Foreskin keratinocyte (primary cell): ENCODE measurements at places on chromosomes 5 and 9.

GRCh38 chr9:69176471-69177171, 2.5 kb downstream of the TJP2 start:
- peak; percentile 52 for DNase-seq

GRCh38 chr5:154756868-154757813, 2.0 kb downstream of the LARP1 start:
- no peak for DNase-seq

GRCh38 chr5:34660444-34660843, 4.3 kb downstream of the RAI14 start:
- no peak for DNase-seq

DNA sequence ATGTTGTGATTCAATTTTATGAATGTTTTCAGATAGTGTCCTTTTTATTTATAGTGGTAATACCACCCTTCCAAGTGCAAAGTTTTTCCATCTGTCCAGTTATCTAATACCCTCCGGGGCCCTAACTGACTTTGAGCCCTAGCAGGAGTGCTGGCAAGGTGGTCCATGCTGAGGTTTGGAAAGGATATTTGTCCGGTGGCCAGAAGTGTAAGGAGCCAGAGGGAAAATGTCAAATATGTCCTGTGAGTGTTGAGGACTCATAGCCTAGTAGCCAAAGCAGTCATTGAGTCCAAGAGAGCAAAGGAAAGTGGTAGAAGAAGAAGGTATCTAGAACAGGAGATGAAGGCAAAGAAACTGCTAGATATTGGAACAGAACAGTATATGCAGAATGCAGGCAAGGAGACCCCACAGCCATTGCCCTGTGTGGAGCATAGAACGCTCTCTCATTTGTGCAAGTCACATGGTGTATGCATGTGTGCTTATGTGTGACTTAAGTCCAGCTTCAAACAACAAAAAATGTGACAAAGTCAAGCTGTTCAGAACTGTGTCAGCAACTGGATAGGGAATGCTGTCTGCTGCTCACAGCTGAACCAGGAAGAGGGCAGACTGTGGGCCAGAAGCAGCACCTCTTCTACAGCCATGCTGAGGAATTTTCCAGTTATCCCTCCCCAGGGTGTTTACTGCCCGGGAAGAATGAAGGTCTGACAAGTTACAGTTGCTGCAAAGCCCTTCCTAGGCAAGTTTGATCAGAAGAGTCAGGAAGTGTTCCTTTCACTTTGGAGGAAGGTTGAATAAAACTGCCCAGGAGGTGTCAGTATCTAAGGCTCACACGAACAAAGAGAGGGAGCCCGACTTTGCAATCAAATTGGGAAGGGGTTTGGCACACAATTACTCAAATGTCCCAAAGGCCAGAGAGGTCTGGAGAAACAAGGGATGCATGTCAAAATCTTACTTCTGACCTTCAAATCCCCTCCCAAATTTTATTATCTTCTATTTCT, 463.3 kb upstream of the DMAC1 start:
- DNase-seq: no peak

DNA sequence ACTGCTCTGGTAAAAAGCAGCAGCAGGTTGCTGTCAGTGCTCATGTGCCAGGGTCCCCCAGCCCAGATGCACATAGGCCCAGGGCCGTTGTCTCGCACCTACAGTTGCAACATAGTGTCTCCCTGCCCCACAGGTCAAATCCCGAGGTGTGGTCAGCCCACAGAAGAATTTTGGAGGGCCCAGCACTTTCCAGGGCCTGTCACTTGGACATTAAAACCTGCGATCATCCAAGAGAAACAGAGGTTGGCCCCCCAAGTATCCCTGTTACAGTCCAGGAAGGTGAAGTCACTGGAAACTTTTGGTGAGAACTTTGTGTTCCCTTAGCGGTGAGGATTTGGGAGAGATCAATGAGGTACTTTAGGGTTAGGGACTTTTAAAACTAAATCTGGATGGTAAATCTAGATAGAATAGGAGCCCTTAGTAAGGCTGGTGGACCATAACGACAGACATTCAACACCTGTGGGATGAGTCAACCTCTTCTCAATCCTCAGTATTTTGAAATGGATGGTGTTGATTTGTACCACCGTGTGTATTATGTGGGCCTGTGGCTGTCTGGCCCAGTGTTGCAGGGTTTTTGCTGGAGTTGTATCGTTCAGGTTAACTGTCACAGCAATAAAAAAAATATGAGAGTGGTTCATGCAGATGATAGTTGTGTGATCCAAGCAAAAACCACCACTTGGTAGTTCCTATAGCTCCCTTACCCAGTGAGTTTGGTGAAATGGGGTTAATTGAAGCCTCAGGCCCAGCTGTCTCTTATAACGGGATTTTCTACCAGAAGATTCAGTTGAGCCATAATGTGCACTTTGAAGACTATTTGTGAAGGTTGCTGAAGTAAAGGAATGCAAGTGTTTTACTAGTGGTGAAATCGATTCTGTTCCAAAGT, 19.2 kb downstream of the OR2S2 start:
- DNase-seq: no peak

DNA sequence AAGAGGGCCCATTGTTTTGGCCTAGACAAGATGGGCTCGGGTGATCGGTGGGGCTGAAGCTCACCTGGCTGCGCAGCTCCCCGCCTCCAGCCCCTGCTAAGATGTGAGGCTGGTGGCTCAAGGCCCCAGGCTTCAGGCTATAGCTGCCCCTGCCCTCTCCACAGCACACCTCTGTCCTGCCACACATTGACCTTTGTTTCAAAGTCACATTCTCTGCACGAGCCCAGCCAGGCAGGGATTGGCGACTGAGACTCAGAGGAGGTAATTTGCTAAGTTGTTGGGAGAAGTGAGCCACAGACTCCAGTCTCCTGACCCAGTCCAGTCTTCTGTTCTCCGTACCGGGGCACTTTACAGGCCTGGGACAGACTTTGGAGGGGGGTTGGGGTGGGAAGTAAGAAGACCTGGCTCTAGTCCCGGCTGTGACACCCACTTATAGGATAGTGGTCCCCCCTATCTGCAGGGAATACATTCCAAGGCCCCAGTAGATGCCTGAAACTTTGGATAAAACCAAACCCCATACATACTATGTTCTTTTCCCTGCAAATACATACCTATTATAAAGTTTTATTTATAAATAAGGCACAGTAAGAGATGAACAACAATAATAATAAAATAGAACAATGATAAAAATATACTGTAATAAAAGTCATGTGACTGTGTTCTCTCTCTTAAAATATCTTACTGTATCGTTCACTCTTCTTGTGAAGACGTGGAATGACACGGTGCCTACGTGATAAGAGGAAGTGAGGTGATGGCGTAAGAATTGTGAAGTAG, 13.3 kb downstream of the PDGFRB start:
- DNase-seq: no peak

GRCh38 chr9:23643656-23644258, 182.3 kb downstream of the ELAVL2 start:
- DNase-seq: no peak

DNA sequence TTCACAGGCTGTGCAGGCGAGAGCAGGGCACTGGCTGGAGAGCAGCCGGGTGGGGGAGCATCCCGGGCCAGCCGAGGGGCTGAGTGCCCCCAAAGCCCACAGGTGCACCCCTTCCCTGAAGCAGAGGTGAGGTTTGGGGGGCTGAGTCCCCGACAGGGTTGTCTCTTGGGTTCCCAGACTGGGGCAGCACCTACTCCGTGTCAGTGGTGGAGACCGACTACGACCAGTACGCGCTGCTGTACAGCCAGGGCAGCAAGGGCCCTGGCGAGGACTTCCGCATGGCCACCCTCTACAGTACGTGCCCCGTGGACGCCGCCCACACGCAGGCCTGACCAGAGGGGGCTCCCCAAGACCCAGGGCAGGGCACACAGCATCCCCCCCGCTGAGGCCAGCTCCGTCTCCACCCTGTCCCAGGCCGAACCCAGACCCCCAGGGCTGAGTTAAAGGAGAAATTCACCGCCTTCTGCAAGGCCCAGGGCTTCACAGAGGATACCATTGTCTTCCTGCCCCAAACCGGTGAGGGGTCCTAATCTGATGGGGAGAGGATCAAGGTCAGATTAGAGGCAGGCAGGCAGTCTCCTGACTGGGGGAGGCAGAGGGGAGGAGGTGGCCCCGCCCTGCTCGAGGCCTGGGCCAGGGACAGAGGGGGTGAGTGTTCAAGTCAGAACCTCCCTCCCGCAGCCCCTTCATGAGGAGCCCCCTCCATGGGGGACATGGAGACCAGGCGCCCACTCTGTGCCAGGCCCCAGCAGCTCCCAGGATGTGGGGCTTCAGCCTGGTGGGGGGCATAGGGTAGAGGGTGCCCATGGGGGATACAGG, 2.7 kb downstream of the PTGDS start:
- DNase-seq: no peak

DNA sequence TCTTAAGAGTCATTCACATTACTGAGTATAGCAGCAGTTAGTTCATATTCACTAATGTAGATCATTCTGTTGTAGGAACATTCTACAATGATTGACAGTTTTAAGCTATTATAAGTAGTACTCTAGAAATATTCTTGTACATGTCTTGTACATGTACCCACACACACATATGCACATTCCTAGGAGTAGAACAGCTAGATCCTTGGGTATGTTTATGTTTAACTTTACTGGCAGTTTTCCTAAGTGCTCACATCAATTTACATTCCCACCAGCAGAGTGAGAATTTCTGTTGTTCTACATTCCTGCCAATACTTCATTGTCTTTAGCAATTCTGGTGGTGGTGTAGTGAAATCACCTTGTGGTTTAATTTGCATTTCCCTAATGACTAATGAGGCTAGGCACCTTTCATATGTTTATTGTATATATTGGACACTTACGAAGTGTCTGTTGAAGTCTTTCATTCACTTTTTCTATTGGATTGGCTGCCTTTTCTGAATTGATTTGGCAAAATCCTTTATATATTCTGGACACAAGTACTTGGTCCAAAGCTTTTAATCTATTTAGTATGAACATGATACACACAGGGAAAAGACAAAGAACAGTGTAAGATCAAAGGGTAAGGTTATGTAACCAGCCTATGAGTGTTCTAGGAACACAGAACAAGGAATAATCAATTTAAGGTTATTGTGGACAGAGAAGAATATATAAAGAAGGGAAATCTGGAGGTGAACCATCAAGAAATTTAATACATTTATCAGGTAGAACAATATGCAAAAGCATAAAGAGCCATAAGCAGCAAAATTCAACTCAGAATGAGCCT, 95.6 kb downstream of the MLLT3 start:
- peak; percentile 34 for DNase-seq

DNA sequence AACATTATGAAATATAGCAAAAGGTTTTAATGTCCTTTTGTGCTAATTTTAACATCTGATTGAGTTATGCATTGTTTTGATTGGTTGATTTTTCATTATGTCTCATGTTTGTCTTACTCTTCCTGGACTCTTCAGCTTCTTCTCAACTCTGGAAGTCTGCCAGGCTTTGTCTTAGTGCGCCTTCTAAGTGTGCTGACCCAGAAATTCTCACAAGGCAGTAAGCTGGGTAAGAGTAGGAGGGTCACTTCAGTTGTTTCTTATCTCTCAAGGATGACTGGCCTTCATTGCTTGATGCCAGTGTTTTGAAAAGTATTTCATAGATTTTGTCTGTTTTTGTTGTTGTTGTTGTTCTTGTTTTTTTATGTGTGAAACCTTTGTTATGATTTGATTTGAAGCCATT, 59.2 kb downstream of the RIC1 start:
- DNase-seq: no peak
